T-cell (primary cell): ENCODE measurements at places on chromosomes 5 and 9. TPM values are rescaled to one million over a fixed set of nuclear protein-coding genes. Genes with fewer than 3 reads are reported as not detected.

DNA sequence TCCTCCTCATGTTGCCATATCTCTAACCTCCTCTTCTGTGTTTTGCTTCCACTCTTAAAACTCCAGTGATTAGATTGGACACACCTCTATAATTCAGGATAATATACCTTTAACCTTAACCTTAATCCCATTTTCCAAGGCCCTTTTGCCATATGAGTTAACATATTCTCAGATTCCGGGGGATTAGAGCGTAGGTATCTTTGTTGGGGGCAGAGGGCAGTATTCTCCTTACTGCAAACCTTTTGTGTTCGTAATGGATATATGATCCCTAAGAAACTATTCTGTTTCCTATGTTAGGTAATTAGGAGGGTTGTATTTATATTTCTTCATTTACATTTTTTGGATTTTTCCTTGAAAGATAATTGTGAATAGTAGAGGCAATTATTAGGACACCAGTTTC, 99.5 kb downstream of the VPS13A start:
- H3K4me1 ChIP-seq, result no peaks in the 10 kb centered on the region
- DNase-seq, result no peak
- H3K36me3 ChIP-seq, result no peaks in the 10 kb centered on the region
- H3K27me3 ChIP-seq, result no peaks in the 10 kb centered on the region

BNIP1 gene
- total RNA-seq, result 7.0 TPM

NEUROG1 gene
- not detected for total RNA-seq

KYAT1 gene
- 9.7 TPM for total RNA-seq

LCN1 gene
- not detected for total RNA-seq

DNA sequence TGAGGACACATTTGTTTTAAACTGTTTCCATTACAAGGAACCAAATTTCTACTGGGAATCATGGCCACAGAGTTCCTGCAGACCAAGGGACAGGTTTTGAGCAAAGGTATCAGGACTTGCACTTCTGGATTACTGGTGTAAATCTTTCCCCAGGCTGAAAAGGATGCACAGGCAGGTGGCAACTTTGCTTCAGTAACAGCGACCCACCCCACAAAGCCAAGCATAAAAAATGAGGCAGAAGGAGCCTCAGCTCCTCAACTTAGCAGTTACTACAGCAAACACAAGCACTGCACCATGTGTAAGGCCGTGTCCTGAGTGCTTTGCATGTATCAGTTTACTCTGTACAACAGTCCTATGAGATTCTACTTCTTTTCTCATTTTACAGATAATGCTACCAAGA, 251.9 kb downstream of the EBF1 start:
- H3K27me3 ChIP-seq, result peaks cover 6% of the 10 kb centered on the region
- H3K27ac ChIP-seq, result no peak overlapping the region
- no peaks in the 10 kb centered on the region for H3K36me3 ChIP-seq

GRCh38 chr9:97900738-97901565, 21.3 kb downstream of the TRMO start:
- no peak for DNase-seq
- no peaks in the 10 kb centered on the region for H3K27me3 ChIP-seq
- no peak overlapping the region for H3K4me3 ChIP-seq
- peaks cover 38% of the 10 kb centered on the region for H3K4me1 ChIP-seq
- H3K36me3 ChIP-seq, result no peaks in the 10 kb centered on the region

- no peak for DNase-seq
- no peak overlapping the region for H3K27ac ChIP-seq
- no peak overlapping the region for H3K4me3 ChIP-seq
- no peaks in the 10 kb centered on the region for H3K4me1 ChIP-seq
Measured at GRCh38 chr9:107043886-107044285, 180.9 kb downstream of the ZNF462 start.

DNA sequence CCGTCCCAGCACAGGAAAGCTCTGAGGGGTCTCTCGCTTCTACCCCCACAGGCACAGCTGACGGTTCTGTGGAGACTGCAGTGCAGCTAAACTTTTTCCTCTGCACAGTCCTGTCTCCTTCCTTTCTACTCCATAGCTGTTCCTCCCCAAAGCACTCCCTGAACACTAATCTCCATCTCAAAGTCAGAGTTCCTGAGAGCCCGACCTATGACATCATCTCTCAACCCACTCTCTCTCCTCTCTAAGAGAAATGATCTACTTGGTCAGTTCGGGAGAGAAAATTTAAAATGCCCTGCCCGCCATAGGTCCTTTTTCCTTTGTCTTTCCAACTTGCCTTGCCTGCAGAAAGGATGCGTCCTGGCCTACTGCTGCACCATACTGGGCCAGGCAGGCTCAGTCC, 90.6 kb downstream of the FANCC start:
- H3K27me3 ChIP-seq, result no peaks in the 10 kb centered on the region
- no peak overlapping the region for H3K27ac ChIP-seq
- H3K36me3 ChIP-seq, result no peaks in the 10 kb centered on the region
- DNase-seq, result no peak
- H3K4me1 ChIP-seq, result no peaks in the 10 kb centered on the region
- no peak overlapping the region for H3K4me3 ChIP-seq

NR5A1 gene
- 0.30 TPM for total RNA-seq

DNA sequence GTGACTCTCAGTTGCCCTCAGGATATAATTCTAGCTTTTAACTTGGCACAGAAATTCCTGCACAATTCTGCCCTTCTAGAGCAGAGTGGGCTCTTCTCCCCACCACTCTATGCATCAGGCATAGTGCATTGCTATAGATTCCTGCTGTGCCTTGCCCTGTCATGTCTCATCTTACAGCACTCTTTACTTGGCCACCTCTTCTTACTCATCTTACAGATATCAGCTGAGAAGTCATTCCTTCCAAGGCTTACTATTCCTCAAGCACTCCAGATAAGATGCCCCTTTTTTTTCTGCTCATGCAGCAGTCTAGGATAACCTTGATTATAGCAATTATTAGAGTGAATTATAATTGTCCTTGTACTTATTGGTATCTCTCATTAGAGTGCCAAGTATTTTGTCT, 5.6 kb downstream of the FAM221B start:
- peaks cover 3% of the 10 kb centered on the region for H3K4me1 ChIP-seq
- no peak overlapping the region for H3K27ac ChIP-seq

- no peak for DNase-seq
- H3K36me3 ChIP-seq, result no peaks in the 10 kb centered on the region
- H3K4me3 ChIP-seq, result no peak overlapping the region
- no peaks in the 10 kb centered on the region for H3K27me3 ChIP-seq
- H3K27ac ChIP-seq, result no peak overlapping the region
- H3K4me1 ChIP-seq, result no peaks in the 10 kb centered on the region
Measured at GRCh38 chr5:75656311-75657003, 45.2 kb downstream of the ANKDD1B start.
